Stimulated activated naive CD4-positive, alpha-beta T cell (primary cell): ENCODE measurements at places on chromosomes 13 and 19.

GRCh38 chr19:50790922-50791467 is 780 bp downstream of the ACP4 start:
- DNase-seq = no peak

DNA sequence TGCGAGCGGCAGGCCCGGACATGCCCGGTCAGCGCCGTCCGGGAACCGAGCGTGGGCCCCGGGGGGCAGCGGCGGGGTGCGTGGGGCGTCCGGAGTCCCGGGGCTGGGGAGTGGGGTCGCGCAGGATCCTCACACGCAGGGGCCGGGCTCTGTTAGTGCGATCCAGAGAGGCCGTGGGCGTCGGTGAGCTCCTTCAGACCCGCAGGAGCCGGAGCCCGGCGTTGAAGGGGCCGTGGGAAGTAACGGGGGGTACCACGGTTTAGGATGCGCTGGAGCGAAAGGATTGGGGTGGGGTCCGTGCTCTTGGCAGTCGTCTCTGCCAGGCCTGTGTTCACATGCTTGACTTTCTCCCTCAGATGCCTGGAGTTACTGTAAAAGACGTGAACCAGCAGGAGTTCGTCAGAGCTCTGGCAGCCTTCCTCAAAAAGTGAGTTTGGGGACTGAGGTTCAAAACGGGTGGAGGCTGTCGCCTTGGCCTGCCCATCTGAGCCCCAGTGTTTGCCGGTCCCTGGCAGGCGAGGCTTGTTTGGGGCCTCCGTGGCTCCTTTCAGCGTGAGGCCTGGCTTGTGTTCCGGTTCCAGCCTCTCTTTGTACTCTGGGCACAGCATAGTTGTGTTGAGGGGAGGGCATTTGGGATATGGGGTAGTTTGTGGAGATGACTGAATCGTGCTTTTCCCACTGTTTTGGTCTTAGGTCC is 512 bp downstream of the RPS19 start:
- no peak for DNase-seq

DNA sequence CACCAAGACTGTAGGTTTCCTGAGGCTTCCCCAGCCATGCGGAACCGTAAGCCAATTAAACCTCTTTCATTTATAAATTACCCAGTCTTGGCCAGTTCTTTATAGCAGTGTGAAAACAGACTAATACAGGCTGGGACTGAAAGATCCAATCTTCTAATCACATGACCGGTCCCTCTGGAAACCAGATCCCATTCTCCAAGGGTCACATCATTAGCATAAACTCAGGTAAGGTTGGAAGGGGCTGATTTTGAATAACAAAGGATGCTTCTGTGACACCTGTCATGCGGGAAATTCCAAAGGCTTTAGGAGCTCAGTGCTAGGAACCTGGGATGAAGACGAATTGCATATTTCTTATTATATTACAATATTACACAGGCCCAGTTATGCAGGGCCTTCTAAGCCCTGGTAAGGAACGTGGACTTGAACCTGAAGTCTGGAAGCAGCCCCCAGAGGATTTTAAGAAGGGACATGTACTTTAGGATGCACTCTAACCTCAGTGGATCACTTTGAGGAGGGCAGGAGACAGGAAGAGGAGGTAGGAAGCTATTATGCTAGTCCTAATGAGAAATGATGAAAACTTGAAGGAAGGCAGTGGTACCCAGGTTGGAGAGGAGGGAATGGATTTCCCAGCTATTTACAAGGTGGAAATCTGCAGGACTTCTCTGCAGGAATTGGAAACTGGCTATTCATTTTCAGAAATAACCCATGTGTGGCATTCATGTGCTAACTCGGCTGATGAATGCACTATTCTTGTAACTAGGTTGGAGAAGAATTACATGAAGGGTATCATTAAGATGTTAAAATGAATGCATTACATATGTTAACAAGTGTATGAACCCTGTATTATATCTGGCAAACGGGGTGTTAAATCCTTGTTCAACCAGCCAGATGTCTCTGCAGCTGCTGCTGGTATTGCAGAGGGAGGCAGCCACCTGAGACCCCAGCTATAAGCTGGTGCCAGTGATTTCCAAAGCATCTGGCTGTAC is 19.3 kb downstream of the TNFSF11 start:
- DNase-seq = no peak

DNA sequence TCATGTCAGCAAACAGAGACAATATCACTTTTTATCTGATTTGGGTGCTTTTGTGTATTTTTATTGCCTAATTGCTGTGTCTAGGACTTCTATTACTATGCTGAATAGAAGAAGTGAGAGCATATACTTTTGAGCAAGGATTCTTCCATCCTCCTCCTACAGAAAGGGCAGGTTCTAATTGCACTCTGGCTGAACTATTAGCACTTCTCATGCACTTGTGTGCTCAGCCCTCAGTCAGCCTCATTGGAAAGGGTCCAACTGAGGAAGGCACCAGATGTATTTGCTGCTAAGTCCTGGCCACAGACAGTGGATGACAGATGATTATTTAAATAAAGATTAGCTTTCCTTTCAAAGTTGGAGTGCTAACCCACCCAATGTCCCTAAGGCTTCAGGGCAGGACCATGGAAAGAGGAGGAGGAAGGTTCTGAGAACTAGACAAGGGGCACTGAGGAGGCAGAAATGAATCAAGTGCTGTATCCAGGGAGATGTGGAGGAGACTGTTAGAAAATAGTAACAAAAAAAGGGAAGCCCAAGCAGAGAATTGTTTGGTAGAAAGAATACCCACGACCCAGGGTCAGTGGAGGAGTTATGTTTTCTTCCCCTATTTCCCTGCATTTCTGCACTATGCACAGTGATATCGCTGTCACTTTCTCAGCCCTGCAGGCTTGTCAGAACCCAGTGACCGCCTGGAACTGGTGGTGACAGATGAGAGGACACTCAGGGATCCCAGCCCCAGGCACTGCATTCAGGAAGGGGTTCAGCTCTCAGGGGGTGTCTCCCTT is 8.0 kb downstream of the LILRB4 start:
- no peak for DNase-seq

GRCh38 chr13:27921961-27922882 is 2.4 kb downstream of the PDX1 start:
- DNase-seq = no peak

- DNase-seq = no peak
These were observed 13.4 kb downstream of the SERP2 start for GRCh38 chr13:44386913-44387556.

- DNase-seq = no peak
These were observed 4.6 kb downstream of the UBA2 start for GRCh38 chr19:34432797-34433196.

- DNase-seq = no peak
These were observed at the start of gene SMAD9 for GRCh38 chr13:36919833-36920615. Gene SMAD9 (minus strand): TSS chr13:36920238. CDS start chr13:36879689, 40,549 bp downstream.
